ENCODE measurements at places on chromosomes 5 and 9.

- DNase-seq: no peak
These were observed 110.2 kb downstream of the MLLT3 start for GRCh38 chr9:20512106-20512505.

DNA sequence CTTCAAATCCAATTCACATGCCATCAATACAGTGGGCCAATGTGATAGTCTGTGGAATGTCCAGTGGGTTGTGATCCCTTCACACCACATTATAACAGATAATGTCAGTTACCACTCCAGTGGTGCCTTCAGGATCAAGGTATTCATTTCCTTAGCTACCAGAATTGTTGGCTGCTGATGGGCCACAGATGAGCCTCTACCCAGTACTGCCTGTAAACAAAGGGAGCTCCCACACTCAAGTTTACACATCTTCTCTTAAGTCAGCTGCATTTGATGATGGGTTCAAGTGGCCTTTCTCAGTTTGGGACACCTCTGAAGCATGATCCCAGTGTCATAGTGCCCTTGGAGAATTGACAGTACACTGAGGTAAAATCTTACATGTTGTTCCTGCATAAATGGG lies 477.0 kb upstream of the CD180 start:
- DNase-seq: no peak

- DNase-seq: no peak
These were observed 79.1 kb downstream of the UGCG start for GRCh38 chr9:111975709-111976108.

GRCh38 chr5:16529306-16529705 lies 63.7 kb upstream of the ZNF622 start:
- DNase-seq: no peak

DNA sequence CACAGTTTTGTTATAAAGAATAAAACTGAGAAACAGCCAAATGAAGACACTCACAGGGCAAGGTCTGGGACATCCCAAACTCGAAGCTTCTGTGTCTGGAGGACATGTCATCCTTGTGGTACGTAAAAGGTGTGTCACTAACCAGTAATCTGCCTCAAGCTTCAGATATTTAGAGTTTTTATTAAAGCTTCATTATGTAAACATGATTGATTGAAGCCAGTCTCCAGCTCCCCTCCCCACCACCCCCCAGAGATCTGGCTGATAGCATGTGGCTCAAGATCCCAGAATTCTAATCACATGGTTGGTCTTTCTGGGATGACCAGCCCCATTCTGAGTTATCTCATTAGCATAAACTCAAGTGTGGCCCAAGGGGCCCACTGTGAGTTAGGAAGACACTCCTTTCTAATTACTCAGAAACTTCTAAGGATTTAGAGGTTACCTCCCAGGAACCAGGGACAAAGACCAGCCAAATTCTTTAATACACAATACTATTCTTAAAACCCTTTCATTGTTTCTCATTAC lies 31.4 kb upstream of the ERAP1 start:
- DNase-seq: no peak

- DNase-seq: peak; percentile 71
These were observed 43.9 kb upstream of the GLIPR2 start for GRCh38 chr9:36092509-36093215.

DNA sequence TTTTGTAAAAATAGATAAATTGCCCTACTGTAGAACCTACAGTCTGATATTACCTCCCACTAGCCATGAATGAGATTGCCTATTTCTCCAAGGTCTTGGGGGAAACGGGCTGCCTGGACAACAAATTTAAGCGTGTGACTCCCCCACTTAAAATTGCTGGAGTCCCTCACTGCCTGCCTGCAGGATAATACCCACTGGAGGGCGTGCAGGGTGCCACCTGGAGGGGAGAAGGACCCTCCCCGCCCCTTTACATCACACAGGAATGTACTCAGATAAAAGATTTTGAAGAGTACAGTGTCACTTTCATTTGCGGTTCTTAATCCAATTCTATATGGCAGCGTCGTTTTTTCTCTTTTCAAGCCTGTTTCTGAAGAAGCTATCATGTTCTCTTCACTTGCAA lies 6.2 kb upstream of the TRIM7 start:
- no peak for DNase-seq

DNA sequence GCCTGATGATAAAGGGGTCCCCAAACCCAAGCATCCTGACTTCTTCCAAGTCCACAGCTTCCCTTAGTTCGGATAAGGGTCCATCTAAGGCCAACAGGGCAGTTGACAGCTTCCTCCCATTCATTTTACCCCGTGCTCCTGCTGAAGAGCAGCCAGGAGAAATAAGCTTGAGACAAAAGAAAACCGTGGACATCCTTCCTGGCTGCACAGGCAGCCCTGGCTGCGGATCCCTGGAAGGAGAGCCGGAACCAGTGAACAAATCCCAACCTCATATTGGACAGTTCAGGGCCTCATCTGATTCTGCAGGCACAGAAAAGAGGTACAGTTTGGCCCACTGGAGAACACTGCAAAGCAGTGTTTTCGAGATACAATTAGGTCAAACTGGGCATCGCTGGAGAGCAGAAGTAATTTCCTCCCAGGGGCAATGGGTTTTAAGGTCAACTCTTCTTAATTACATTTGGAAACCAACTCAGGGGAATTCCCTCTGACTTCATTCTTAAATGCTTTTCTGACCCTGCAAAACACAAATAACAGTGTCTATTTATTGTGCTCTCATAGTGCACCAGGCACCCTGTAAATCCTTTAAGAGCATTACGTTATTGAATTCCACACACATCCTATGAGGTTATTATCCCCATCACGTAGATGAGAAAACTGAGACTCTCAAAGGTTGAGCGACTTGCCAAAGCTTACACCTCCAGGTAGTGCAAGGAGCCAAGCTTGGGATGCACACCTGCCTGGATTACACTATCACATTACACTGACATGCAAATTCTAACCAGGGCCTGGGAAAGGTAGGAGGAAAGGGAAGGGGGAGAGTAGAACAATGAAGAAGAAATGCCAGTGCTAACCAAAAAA lies 21.2 kb downstream of the ADAM19 start:
- DNase-seq: no peak

- no peak for DNase-seq
These were observed 49.8 kb upstream of the IFNK start for GRCh38 chr9:27474305-27474704.

GRCh38 chr9:136153381-136154065 lies 34.8 kb upstream of the TMEM250 start:
- DNase-seq: no peak

GRCh38 chr5:54281960-54282692 lies 28.2 kb downstream of the ARL15 start:
- no peak for DNase-seq

- no peak for DNase-seq
These were observed 43.1 kb downstream of the RALGPS1 start for GRCh38 chr9:126957687-126958053.

DNA sequence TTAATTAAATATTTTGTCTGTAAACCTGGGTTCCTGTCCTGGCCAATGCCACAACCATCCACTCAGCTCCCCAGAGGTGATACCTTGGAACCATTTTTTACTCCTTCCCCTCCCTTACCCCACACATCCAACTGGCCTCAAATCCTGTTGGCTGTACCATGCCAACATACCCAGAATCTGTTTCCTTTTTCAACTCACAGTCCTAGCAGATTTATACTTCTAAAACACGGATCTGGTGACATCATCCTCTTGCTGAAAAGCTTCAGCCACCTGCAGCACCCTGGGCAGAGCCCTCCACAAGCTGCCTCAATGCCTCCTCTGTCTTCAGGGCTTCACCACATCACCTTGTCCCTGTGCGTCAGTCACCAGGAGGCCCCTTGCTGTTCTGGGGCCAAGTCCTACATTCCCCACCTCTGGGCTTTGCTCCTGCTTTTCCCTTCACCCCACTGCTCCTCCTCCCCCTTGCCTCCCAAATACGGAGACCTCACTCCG lies 14.9 kb downstream of the SEMA6A start:
- no peak for DNase-seq

DNA sequence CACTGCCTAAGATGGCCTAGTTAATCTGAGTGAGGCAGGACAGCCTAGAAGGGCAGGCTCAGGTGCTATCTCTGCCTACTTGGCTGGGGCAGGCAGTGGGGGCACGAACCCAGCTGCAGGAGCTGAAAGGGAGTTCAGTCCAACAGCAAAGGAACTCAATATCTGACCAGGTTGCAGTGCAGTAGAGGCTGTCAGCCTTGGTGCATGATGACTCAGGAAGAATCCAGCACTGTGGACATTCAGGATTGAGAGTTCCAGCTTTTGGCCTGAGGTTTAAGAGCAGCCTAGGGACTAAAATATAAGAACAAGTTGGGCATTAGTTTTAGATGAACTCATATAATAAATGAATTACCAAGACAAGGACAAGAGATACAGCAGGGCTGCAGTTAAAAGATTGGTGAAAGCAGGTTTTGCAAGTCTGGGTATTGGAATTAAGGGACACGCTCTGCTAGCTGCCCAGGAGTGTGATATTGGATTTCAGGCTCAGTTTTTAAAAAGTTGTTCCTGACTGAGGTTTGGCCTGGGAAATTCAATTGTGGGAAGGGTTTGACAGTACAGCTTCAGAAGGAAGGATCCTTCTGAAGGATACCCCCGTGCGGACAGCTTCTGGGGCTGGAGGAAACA lies 64.7 kb upstream of the ATG10 start:
- no peak for DNase-seq

- no peak for DNase-seq
These were observed 102.9 kb downstream of the MARCHF3 start for GRCh38 chr5:126927429-126927828.

- DNase-seq: no peak
These were observed 54.1 kb downstream of the USP20 start for GRCh38 chr9:129889122-129889940.

- DNase-seq: no peak
These were observed 184.0 kb upstream of the NR4A3 start for GRCh38 chr9:99637641-99638040.

DNA sequence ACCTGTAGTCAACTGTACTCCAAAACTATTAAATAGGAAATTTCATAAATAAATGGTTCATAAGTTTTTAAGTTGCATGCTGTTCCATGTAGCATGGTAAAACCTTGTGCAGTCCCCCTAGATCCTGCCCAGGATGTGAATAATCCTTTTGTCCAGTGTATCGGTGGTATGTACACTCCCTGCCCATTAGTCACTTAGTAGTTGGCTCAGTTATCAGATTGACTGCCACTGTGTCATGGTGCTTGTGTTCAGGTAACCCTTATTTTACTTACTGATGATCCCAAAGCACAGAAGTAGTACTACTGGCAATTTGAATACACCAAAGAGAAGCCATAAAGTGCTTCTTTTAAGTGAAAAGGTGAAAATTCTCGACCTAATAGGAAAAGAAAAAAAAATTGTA lies 134.2 kb downstream of the RNF180 start:
- DNase-seq: no peak

- no peak for DNase-seq
These were observed 433.9 kb downstream of the BNC2 start for GRCh38 chr9:16436545-16436944.

- DNase-seq: no peak
These were observed 31.6 kb upstream of the N4BP3 start for GRCh38 chr5:178081571-178082243.

GRCh38 chr9:14500705-14501104 lies 186.8 kb upstream of the NFIB start:
- no peak for DNase-seq

DNA sequence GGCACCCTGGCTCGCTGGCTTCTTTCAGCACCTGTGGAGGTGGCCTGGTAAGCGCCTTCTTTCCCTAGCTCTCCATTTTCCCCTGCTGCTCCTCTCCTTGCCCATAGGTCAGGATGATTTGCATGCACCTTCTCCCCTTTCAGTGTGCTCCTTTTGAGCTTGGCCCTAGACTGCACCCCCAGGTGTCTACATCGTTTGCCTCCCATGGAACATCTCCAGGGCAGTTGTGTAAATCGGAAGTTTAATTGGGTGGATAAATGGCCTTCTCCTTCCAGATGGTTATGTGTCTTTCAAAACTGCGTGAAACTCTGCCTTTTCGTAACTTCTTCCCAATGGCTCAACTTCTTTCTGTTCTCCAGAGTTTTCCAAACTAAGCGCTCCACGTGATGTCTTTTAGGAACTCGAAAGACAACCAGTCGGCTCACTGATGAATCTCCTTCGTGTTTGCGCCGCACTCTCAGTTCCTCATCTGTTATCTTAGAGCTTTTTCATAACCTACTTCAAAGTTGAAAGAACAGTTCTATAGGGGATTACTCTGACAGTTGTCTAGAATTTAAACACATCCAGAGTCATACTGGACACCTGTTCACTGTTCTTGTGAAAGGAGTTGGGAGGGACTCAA lies 1.7 kb downstream of the ADAMTS19 start:
- no peak for DNase-seq

Measured in GM20000 (cell line).